Stimulated activated CD4-positive, alpha-beta T cell treated with anti-CD3 and anti-CD28 coated beads, Interleukin-12 subunit alpha, Interleukin-12 subunit beta, amount 100 ng/mL, for 4 hours (primary cell): ENCODE measurements at places on chromosomes 7 and 10.
A peak's percentile ranks its signal among the peaks of the same experiment; 100 is the strongest.

- peak; percentile 32 for DNase-seq
Observed at GRCh38 chr10:75408911-75409885, 7.6 kb upstream of the ZNF503 start.

DNA sequence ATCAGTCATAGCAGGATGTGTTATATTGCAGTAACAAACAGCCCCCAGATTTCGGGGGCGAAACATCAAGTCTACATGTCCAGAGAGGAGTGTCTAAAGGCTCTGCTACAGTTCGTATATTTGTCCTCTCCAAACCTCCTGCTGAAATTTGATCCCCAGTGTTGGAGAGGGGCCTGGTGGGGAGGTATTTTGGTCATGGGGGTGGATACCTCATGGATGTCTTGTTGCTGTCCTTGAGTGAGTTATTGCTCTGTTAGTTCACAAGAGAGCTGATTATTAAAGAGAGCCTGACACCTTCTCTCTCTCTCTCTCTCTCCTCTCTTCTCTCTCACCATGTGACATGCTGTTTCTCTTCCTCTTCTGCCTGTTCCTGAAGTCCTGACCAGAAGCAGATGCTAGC is 343.7 kb downstream of the TCERG1L start:
- DNase-seq, result no peak

DNA sequence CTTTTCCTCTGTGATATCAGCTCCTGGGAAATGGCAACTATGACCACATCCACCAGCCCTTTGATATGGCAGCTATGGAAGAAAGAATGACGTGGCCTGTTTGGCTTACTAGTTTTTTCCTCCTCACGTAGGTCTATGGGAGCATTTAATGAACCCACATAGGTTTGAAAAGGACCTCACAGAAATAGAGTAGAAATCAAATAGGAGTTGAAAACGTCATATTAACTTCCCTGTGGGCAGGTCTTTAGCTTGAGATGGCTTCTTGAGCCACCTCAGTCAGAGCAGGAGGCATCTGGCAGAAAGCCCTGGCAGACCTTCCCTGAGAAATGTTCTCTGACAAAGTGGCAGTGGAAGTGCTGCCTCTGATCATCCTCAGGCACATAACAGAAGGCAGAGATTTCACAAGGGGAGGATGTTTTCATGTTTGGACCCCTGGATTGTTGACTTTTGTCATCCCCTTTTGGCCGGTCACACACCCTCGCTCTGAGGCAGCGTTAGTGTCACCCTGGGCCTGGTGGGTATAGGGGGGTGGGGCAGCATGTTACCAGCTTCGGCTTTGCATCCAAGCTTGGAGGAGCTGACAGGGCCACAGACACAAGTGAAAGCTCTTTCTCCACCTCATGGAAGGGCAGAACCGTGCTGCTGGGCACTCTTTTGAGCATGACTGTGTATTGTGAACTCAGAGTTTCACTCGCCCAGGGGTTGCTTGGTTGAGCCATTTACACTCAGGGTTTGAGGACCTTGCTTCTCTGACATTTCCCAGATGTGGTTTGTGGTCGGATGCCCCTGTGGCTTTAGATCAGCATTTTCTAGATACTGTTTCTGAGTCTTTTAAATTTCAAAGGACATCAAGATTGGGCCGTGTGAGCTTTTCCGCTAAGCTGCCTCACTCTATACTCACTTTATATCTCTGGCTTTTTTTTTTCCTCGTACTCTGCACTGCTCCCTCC is 184.2 kb downstream of the STK31 start:
- no peak for DNase-seq

GRCh38 chr10:79552143-79552542 is 8.1 kb downstream of the SFTPA2 start:
- DNase-seq, result no peak

GRCh38 chr7:22989643-22990587 is 24.0 kb downstream of the HYCC1 start:
- no peak for DNase-seq

DNA sequence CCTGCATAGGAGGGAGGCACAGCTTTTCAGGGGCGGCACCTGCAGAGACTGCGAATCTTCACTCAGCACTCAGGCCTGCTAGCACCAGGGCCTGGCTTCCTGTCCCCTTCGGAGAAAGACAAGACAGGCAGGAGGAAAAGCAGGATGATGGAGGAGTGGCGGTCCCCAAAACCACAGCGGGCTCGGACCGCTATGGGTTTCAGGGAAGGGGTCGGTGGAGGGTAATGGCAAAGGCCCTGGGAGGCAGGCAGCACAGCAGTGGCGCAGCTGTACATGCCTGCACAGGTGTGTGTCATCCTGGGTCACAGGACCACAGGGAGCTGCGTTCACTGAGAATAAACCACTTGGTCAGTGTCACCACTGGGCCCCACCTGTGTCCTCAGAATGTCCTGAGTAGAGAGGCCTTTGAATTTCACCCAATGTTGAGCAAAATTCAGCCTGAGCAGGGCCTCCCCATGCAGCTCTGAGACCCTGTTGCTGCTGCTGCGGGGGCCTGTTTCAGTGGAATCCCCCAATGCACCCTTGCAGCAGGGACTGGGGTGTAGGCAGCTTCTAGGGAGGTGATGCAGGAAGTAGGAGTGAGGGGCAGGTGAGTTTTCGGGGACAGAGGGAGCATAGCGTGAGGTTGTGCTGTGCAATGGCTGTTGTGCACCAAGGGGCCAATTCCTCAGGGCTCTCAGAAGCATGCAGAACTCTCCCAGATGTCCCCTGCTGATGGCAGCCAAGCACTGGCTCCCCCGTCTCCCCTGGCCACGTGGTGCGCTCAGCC is 90.6 kb upstream of the PPP2R2D start:
- DNase-seq, result no peak
